ENCODE measurements at places on chromosomes 5 and 9.
A peak's percentile ranks its signal among the peaks of the same experiment; 100 is the strongest.

DNA sequence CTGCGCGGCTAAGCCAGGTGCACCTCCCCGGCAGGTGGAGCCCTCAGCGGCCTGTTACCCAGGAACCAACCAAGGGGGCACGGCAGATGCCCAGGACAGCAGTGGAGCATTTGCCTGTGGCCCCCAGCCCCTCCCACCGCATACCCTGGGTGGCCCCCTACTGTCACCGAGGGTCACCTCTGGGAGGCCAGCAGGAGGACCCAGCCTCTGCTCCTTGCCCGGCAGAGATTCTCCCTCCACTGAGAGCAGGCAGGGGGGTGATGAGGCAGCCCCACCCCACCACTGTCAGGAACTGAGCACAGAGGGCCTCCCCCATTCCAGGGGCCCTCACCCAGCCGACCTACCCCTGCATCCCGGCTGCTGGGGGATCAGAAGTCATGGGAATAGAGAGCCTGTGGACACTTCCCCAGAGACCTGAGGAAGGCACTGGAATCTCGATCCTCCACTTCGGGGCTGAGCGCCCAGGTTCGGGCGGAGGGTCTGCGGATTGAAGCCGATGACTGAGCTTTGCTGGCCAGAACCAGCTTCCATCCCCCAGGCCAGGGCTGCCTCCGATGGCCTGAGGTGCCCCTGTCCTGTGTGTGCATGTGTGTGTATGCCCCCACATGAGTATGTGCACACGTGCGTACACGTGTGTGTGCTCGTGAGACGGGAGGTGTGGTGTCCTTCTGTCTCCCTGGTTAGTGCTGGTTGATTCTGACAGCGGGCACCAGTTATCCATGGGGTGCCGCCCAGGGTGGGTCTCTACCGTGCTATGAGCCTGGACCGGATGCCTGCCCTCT lies at the start of gene QRFP:
TSS of gene QRFP (minus strand) at position 580 of the 782 bp plus-strand sequence. CDS start 2,974 bp downstream, outside the sequence.
- no peak for DNase-seq

DNA sequence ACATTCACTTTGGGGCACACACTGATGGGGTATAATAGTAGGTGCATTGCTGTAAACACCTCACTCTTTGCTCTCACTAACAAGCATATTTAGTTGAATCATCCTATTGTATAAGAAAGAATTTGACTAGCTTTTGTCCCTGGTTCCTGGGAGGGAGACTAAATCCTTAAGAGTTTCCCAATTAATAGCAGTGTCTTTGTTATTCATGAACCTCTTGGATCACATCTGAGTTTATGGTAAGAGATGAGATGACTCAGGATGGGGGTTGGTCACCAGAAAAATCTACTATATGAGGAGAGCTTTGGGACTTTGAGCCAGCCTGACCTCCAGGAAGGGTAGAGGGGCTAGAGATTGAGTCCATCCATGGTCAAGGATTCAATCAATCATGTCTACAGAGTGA lies 56.8 kb downstream of the PUM3 start:
- no peak for DNase-seq

DNA sequence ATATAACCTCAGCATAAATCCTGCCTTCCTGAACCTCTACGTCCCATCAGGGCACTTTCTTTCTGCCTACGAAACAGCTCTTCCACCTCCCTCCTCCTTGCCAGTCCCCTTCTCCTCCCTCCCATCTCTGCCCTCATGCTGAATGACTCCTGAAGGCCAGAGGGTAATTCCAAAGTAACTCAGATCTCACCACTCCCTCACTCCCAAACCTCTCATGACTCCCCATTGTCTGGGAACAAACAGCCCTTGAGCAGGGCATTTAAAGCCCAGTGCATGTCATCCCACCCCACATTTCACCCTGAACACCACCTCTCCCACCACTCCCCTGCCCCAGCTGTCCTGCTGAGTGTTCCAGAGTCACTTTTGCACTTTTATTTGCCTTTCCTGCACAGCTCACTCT lies 8.9 kb upstream of the FBP1 start:
- DNase-seq = no peak

- no peak for DNase-seq
Measured at GRCh38 chr5:149932445-149933350, 11.9 kb downstream of the PDE6A start.

DNA sequence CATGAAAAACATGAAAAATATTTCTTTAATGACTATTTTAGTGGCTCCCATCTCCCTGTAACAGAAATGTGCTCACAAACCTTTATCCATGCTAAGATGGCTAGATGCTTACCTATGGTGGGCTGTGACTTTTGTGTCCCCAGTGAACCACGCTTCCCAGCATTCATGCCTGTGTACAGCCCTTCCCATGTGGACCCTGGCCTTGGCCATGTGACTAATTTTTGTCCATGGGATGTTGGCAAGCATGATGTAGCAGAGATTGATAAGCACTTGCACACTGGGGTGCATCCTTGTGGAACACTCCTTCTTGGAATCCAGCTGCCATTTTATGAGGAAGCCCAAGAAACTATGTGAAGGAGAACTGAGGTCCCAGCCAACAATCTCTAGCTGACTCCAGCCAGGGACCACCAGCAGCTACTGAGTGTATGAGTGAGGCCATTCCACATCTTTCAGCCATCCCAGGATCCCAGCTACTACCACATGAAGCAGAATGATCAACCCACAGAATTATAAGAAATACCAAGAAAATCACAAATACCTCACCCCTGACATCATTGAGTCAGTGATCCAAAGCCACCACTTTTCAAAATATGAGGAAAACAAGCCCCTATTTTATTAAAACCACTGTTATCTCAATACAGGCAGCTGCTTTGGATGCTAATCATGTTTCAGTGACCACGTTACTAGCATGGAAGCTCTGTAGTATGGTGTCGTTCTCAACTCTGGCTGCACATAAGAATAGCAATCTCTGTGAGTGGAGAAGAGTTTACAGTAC lies 16.1 kb upstream of the RAI14 start:
- no peak for DNase-seq

- DNase-seq = no peak
Measured at GRCh38 chr9:136077491-136077890, 17.6 kb downstream of the NACC2 start.

DNA sequence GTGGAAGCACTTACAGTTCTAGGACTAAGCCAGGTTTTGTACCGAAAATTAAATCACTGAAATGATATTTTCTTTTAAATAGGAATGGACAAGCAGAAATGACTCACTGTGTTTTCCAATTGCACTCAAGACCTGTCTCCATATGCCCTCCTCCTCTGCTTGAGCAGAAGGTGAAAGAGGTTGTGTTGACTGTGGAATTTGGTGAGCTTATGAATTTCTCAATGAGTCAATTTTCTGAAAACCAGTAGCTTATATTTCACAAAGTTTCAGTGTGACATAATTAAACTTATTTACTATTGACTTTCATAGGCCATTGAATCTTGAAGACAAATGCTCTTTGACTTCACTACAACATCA lies 249.9 kb downstream of the NPR3 start:
- DNase-seq = no peak

DNA sequence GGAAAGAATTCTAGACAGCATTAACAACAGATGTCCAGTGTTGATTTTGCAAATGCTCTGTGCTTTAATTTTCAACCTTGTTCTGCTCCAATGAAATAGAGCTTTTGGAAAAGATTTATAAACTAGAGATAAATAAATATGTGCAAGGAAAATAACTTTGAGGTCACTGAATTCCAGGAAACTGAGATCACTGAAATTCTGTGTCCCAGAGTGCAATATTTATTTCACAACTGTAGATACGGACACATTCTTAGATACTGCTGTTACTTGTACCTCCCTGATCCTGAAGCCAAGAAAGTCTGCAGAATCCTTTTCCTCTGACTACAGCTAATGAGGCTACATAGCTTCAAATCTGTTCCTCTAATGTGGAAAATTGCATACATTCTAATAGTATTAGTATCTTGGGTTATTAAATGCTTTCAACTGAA lies 222.9 kb downstream of the DOCK8 start:
- no peak for DNase-seq

- no peak for DNase-seq
Measured at GRCh38 chr5:89047571-89047970, 164.6 kb upstream of the MEF2C start.

DNA sequence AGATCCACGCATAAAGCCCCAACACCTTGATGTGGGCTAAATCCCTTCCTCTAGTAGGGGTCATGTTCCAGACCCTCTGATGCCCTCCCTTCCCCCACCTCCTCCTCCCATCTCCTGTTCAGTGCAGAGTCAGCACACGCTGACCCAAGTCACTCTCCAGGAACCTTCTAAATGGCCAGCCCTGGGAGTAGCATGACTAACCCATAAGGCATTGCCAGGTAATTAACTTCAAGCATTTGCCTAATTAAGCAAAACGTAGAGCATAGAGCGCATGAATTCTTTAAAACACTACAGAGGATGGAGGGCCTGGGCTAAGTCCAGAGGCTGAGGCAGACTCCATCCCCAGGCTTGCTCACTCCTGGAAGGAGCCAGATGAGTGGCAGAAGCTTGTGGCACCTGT lies 276.3 kb upstream of the MSX2 start:
- no peak for DNase-seq

- no peak for DNase-seq
Measured at GRCh38 chr9:121510766-121511550, 11.3 kb upstream of the GGTA1 start.

GRCh38 chr5:133460172-133460758 lies 152.1 kb downstream of the FSTL4 start:
- DNase-seq = peak; percentile 62

- DNase-seq = no peak
Measured at GRCh38 chr5:39138892-39139291, 64.7 kb upstream of the RICTOR start.

GRCh38 chr5:21773456-21773855 lies 1079.7 kb downstream of the CDH12 start:
- no peak for DNase-seq

GRCh38 chr5:160423099-160423498 lies 1.4 kb downstream of the PTTG1 start:
- no peak for DNase-seq

GRCh38 chr5:173807181-173807655 lies 80.9 kb upstream of the CPEB4 start:
- no peak for DNase-seq

GRCh38 chr5:90434116-90434714 lies 24.7 kb upstream of the CETN3 start:
- peak; percentile 55 for DNase-seq

- no peak for DNase-seq
Measured at GRCh38 chr9:129384491-129385210, 206.6 kb upstream of the IER5L start.

- no peak for DNase-seq
Measured at GRCh38 chr9:34185778-34186551, 7.1 kb downstream of the UBAP1 start.

GRCh38 chr5:71666321-71666720 lies 52.8 kb upstream of the CARTPT start:
- no peak for DNase-seq

DNA sequence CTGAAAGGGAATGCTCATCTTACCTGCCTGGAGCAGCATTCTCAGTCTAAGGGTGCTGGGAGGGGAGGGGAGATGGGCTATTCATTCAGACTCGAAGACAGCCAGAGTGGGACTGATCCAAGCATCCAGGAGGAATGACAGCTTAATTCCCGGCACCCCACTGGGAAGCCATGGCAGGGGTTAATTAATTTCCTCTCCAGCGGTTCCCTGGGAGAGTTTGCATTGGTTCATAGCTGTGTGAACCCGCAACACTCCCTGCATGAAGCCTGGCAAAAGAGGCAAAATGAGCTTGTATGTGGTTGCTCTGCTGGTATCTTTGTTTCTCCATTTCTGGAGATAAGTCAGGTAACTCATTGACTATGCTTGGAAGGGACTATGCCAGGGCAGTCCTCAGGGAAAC lies 401.0 kb upstream of the SLC24A2 start:
- DNase-seq = no peak

GRCh38 chr5:10735569-10736276 lies 25.3 kb downstream of the DAP start:
- DNase-seq = no peak

All from Caco-2 (cell line).